ENCODE measurements at places on chromosomes 12 and 14. TPM values are rescaled to one million over a fixed set of nuclear protein-coding genes. Genes with fewer than 3 reads are reported as not detected.

SERPINA9 gene
- total RNA-seq, result not detected

PRH2 gene
- not detected for total RNA-seq

SRGAP1 gene
- 9.6 TPM for total RNA-seq

LRFN5 gene
- not detected for total RNA-seq

ACRBP gene
- total RNA-seq, result 0.50 TPM

PPP1R1A gene
- total RNA-seq, result not detected

ETFRF1 gene
- total RNA-seq, result 13.0 TPM

MORN3 gene
- 0.50 TPM for total RNA-seq

SLC16A7 gene
- 4.4 TPM for total RNA-seq

SLC38A2 gene
- total RNA-seq, result 1,092 TPM

PRB3 gene
- not detected for total RNA-seq

ANKRD33 gene
- total RNA-seq, result not detected

TESPA1 gene
- not detected for total RNA-seq

IL26 gene
- total RNA-seq, result not detected

C14orf119 gene
- total RNA-seq, result 56.4 TPM

RTL1 gene
- not detected for total RNA-seq

LRRIQ1 gene
- total RNA-seq, result 1.4 TPM

PTPRB gene
- total RNA-seq, result 0.34 TPM

NPAS3 gene
- total RNA-seq, result not detected

MEG3 gene
- total RNA-seq, result 41.4 TPM

GZMH gene
- total RNA-seq, result not detected

TMPRSS12 gene
- not detected for total RNA-seq

SPIC gene
- total RNA-seq, result not detected

CNTN1 gene
- 0.21 TPM for total RNA-seq

KRT78 gene
- 6.2 TPM for total RNA-seq

FSCB gene
- not detected for total RNA-seq

DBX2 gene
- not detected for total RNA-seq

MUCL1 gene
- total RNA-seq, result not detected

Measured in nasal cavity respiratory epithelium epithelial cell of viscerocranial mucosa (primary cell).